ENCODE measurements at places on chromosomes 4 and X. TPM values are rescaled to one million over a fixed set of nuclear protein-coding genes. Genes with fewer than 3 reads are reported as not detected.

GPRIN3 gene
- 2.2 TPM for total RNA-seq

XAGE2 gene
- not detected for total RNA-seq

PRDM5 gene
- 2.7 TPM for total RNA-seq

PI4K2B gene
- 6.4 TPM for total RNA-seq

ATP1B4 gene
- not detected for total RNA-seq
